Stimulated activated CD8-positive, alpha-beta memory T cell treated with anti-CD3 and anti-CD28 coated beads, Interleukin-4, amount 100 ng/mL, for 1 hour (primary cell): ENCODE measurements at places on chromosomes 7 and 10.

- DNase-seq = no peak
These were observed 79.6 kb downstream of the OR13A1 start for GRCh38 chr10:45235798-45236220.

- no peak for DNase-seq
These were observed 135.8 kb downstream of the KMT2E start for GRCh38 chr7:105149827-105150226.

- DNase-seq = no peak
These were observed 5.4 kb downstream of the TNRC18 start for GRCh38 chr7:5418285-5418582.

- no peak for DNase-seq
These were observed 21.7 kb downstream of the RAB18 start for GRCh38 chr10:27525819-27526218.

GRCh38 chr7:130896898-130897514 lies 163.0 kb upstream of the KLF14 start:
- DNase-seq = peak; percentile 55

- no peak for DNase-seq
These were observed 56.5 kb downstream of the RBM17 start for GRCh38 chr10:6145166-6145987.

GRCh38 chr10:7426349-7426748 lies 15.5 kb upstream of the SFMBT2 start:
- DNase-seq = no peak

DNA sequence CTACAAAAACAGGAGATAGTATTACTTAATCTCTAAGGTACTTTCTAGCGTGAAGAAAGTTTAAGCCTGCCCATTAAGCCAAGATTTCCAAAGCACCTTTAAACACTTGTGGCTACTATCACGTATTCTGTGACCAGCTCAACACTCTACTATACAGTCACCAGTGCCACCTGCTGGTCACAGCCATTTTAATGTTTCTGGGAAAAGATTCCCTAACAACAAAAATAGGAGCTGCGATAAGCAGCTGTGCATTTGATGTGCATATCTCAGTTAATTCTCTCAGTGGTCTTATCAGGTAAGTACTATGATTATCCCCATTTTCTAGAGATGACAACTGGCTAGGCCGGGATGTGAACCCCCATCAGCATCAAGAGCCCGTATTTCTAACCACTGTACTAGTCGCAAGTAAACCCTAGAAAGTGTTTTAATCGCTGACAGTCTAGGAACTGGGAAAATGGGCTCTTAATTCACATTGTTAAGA lies 860 bp downstream of the SEC31B start:
- DNase-seq = peak; percentile 32

- no peak for DNase-seq
These were observed 74.8 kb downstream of the TPST1 start for GRCh38 chr7:66279912-66280311.

GRCh38 chr10:114095559-114096337 lies 52.1 kb downstream of the ADRB1 start:
- DNase-seq = no peak

DNA sequence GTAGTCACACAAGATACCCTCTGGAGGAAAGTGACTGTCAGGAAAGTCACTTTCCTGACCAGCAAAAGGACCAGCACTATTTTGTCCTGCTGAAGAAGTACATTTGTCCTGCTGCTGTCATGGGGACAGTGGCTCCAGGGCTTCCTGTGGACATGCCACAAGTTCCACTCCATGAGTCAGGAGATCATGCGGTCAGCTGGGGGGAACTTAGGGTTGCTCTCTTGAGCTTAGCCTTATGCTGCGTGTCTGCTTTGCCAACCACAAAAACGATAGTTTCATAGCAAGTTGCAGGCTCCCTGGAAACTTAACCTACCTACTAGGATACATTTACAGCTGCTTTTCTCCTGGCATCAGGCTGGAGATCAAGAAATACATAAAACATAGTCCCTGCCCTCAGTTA lies 19.8 kb upstream of the ALOX5 start:
- no peak for DNase-seq

- DNase-seq = no peak
These were observed 18.3 kb upstream of the RPA3 start for GRCh38 chr7:7736671-7737070.

- no peak for DNase-seq
These were observed 36.7 kb upstream of the SFTPD start for GRCh38 chr10:79985481-79986072.

DNA sequence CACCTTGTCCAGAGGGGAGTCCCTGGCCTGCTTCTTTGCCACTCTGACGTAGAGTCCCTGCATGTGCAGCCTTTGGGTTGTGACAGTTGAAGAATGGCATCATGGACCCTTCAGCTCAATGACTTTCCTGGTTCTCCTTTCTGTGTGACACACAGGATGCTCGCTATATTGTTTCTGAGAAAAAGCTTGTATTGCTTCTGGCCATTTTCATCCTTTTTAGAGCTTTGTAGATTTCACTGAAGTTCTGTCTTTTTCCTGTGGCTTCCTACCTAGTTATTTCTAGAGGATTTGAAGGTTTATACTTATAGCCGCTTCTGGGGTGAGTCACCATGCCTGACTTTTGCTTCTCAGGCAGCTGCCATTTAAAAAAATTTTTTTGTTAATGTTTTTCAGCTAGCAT lies 27.0 kb downstream of the SND1 start:
- DNase-seq = no peak

GRCh38 chr7:44158873-44159631 lies 17.9 kb upstream of the MYL7 start:
- DNase-seq = no peak

DNA sequence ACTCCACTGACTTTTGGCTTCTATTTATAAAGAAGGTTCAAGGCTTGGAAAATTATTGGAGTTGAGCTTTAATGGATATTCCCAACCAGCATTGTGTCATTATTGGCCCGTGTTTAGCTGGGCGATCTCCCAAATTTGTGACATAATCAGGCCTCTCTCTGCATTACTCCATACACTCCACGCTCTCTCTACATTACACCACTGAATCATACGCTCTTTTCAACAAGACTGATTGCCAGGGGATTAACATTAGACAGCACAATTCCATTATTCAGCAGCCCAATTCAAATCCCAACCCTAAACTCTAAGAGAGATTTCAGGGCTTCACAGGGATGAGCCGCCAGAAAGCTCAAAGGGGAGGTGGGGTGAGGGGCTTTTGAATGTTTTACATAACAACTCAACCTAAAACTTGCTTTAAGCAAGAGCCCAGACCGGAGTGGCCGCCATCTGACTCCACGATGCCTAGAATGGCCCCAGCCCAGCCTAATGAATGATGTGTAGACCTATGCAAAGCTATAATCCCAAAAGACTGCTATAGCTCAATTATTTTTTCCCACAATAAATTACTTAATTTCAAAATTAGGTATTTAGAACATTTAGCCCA lies 61.8 kb downstream of the FGFR2 start:
- no peak for DNase-seq

GRCh38 chr10:132389433-132390169 lies 7.4 kb upstream of the PWWP2B start:
- no peak for DNase-seq

DNA sequence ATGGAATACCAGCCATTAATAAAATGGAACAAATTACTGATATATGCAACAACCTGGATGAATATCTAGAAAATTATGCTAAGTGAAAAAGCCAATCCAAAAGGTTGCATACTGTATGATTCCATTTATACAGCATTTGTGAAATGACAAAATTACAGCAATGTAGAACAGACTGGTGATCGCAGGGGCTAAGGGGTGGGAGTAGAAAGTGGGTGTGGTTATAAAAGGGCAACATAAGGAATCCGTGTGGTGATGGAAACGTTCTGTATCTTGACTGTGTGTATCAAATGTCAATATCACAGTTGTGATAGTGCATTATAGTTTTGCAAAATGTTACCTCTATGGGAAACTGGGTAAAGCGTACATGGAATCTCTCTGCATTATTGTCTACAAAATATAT lies 15.0 kb downstream of the CEP41 start:
- DNase-seq = no peak

- DNase-seq = no peak
These were observed 1.1 kb upstream of the CDH23 start for GRCh38 chr10:71395621-71396020.

- no peak for DNase-seq
These were observed 646 bp downstream of the FAM13C start for GRCh38 chr10:59361663-59362143.

DNA sequence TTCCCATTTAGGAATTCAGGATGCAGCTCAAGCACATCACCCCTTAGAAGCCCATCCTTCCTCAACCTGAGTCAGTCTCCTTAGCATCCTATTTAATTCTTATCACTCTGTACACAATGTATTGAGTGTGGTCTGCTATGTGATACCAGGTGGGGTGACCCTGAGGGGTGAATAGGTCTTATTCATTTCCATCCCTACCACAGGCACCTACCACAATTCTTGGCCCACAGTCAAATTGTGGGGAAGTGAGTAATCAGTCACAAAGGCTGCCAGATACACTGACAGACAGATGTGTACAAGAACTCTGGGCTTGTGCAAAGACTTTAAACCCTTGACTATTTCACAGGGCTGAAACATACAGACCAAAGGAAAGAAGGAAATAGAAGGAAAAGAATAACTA lies 560.5 kb downstream of the PARD3 start:
- no peak for DNase-seq

- DNase-seq = no peak
These were observed 39.0 kb downstream of the SEC61G start for GRCh38 chr7:54719974-54720373.

- DNase-seq = no peak
These were observed 7.0 kb downstream of the GSAP start for GRCh38 chr7:77409005-77409738.

DNA sequence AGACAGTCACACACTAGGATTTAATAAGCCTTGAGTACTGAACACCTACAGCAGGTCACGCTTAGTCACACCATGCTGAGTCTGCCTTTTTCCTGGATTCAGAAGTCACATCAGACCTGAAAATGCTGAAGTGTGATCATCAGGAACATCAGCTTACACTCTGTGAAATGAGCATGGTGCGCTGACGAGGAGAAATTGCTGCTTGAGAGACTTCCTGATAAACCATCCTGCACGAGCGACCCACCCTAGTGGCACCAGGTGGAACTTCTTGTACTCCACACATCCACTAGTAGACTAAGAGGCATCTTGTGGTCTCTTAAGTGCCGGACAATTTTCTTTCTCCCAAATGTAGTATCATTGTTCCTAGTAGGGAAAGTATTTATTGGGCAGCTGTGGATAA lies 51.8 kb upstream of the MRLN start:
- DNase-seq = no peak

DNA sequence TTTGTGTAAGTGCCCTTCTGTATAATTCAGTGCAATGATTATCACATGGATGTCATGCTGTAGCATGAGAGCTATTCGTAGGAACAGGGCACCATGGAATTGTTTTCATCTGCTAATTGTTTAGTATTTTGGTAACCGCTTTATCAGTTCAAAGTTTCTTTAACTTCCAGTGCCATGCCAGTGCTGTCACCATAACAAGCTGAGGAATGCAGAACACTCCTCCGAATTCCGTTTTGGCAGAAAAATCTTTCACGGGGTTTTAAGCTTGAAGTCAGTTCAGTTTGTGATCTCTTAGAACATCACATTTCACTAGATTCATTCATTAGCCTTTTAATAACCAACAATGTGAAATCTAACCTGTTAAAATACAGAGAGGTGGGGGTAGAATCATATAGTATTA lies 117.2 kb upstream of the SEMA3C start:
- DNase-seq = no peak

DNA sequence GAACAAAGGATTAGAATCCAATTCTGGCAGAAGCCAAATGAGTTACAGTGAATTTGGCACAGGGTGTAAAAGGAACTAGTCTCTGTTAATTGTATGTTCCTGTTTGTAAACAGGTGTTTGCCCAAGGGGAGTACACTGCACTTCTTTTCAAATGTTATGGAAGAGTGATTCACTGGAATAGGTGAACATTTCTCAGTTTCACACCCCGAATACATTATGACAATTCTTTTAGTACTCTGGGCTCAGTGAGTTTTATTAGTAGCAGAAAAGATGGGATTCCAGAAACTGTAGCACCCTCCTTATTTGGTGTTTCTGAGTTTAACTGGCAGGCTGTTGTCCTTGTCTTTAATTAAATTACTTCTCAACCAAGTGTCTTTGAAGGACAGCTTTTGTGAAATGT lies 329.2 kb downstream of the BBS9 start:
- DNase-seq = no peak

- DNase-seq = no peak
These were observed 3.5 kb upstream of the NACAD start for GRCh38 chr7:45092100-45092930.

- no peak for DNase-seq
These were observed 35.8 kb downstream of the GNAT3 start for GRCh38 chr7:80476035-80476434.

GRCh38 chr7:68148440-68148839 lies 1151.8 kb downstream of the TYW1 start:
- DNase-seq = no peak

DNA sequence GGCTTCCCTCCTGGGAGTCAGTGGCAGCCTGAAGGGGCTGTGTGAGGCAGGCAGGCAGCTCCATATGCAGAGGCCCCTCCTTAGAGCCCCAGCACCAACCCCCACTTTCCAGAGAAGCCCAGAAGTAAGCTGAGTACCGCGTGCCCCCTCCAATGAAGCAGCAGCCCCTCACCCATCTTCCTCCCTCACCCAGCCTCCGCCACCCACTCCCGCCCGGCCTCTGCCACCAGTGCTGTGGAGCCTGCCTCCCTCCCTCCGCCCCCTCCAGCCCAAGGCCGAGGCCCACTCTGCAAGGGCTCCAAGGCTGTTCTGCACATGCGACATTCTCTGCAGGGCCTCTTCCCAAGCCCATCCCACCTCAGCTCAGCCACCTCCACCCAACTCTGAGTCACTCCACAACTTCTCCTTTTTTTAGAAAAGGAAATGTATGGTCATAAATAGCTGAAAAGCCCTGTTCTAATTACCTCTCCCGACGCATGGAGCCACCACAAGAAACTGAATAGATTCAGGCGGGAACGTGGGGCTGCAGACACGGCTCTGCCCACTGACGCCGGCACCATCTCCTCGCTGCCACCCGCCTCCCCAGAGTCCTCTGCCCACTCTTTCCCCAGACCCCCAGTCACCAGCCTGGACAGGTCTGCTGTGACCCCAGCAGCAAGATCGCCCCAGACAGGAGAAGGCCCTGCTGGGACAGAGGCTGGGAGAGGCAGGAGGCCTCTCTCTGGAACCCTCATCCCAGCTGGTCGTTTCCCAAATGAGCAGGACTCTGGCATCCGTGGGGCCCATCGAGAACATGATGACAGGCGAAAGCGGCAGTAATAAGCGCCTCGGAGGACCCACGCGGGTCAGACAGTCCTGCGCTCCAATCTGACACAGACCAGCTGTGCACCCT lies 213.9 kb downstream of the MAD1L1 start:
- DNase-seq = no peak

GRCh38 chr10:67173787-67174186 lies 248.0 kb downstream of the LRRTM3 start:
- DNase-seq = no peak

DNA sequence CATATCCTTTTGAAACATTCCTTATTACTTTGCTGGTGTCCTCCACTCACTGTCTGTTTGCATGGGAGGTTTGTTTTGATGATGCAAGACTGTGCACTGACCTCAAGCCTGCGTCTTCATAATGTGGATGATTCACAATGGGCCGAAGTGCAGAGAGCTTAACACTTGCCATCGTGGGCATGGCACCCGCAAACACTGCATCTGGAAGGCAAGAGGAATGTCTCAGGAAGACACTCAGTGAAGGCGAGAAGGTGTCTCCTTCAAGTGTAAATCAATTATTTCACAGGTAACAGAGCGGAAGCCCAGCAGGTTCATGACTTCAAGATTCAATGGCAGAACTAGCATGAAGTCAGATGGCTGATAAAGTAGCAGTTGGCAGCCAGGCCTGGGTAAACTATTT lies 98.1 kb downstream of the DPY19L1 start:
- DNase-seq = no peak

- DNase-seq = no peak
These were observed 22.7 kb upstream of the IKZF1 start for GRCh38 chr7:50281680-50282445.
